A673 (cell line): ENCODE measurements at places on chromosomes 3 and 15.

DNA sequence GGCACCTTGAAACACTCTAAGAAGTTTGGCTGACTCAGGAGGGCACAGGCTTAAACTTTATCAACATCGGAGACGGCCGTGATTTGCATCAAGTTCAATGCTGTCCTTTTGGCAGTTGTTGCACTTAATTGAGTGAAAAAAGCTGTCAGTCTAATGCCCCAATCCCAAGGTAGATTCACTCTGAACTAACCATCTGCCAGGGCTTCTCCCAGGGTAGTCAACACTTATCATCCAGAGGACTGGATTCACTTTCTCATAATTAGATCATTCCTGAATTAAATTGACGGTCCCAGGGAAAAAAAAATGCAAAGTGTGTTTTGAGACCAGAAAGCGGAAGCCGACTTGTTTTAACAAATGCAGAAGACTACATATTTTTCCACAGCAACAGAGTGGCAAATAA, 28.5 kb downstream of the RORA start:
- DNase-seq, result no peak

DNA sequence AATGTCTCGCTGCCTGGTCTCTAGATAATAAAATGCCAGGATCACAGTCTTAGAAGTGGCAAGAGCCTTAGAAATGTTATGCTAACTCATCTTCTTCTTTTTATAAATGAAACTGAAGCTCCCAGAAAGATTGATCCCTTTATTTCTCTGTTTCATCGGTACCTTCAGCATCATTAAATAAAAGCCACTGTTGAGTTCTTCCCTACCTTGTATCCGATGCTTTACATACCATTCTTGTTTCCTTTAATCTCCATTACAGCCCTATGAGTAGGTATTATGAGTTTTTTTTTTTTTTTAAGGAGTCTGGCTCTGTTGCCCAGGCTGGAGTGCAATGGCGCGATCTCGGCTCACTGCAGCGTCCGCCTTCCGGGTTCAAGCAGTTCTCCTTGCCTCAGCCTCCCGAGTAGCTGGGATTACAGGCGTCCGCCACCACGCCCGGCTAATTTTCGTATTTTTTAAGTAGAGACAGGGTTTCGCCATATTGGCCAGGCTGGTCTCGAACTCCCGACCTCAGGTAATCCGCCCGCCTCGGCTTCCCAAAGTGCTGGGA, 815 bp upstream of the ABCC5 start:
- no peak for DNase-seq

GRCh38 chr15:40942337-40942854, 10.9 kb upstream of the CHAC1 start:
- no peak for DNase-seq

DNA sequence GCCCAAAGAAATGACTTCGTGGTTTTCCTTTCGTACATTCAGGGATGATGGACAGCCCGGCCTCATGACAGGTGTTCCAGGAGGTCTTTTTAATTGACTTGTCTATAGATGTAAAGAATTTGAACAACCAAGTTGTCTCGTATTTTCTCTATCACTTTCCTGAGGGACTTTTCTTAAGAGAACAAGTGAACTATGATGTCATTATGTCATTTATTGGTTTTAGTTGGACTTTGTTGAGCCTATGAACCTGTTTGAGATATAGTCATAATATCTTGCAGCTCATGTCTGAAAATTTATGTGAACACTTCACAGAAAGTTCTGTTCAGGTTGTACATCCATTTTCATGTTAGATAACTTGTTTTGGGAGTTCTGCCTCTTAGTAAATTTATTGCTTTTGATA, 89.2 kb downstream of the RBMS3 start:
- no peak for DNase-seq

- DNase-seq, result no peak
Observed at GRCh38 chr15:72338617-72339321, 18.8 kb upstream of the CELF6 start.

- no peak for DNase-seq
Observed at GRCh38 chr3:196168808-196169391, 42.3 kb downstream of the ZDHHC19 start.

GRCh38 chr3:28951772-28952556, 328.9 kb upstream of the RBMS3 start:
- DNase-seq, result no peak

DNA sequence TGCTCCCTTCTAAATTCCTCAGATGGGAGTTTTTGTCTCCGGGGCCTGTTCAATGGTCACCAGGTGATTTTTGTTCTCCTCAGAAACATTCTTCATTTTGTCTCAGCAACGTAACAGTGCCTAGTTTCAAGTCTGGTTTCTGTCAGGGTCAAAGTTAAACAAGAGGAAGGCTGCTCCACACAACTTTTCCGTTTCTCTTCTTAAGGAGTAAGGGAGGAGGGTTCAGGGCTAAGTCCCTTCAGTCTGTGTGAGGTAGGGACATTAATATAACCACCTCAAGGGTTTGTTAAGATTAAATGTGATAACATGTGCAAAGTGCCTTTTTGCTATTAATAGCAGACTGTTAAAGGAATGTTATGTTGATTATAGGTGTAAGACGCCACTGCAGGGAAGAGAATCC, 41.8 kb downstream of the HOMER2 start:
- no peak for DNase-seq
